ENCODE measurements at places on chromosomes 4 and X.

- DNase-seq: no peak
These were observed 344.9 kb downstream of the BCOR start for GRCh38 chrX:39752815-39753214.

DNA sequence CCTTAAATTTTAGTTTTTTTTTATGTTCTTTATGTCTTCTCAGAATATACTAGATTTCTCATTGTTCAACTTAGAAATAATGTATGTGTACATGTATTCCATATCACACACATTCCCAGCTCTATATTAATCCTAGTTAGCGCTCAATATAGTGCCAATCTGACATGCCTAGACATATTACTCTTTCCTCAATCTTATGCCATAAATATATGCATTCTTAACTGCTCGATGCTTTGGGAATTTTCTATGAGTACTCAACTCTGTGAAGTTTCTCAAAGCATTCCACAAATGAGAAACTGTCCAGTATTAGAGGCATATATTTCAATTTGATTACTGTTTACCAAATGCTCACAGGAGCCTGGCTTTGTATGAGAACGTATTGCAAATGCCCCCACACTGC lies 231.2 kb upstream of the VEGFC start:
- no peak for DNase-seq

DNA sequence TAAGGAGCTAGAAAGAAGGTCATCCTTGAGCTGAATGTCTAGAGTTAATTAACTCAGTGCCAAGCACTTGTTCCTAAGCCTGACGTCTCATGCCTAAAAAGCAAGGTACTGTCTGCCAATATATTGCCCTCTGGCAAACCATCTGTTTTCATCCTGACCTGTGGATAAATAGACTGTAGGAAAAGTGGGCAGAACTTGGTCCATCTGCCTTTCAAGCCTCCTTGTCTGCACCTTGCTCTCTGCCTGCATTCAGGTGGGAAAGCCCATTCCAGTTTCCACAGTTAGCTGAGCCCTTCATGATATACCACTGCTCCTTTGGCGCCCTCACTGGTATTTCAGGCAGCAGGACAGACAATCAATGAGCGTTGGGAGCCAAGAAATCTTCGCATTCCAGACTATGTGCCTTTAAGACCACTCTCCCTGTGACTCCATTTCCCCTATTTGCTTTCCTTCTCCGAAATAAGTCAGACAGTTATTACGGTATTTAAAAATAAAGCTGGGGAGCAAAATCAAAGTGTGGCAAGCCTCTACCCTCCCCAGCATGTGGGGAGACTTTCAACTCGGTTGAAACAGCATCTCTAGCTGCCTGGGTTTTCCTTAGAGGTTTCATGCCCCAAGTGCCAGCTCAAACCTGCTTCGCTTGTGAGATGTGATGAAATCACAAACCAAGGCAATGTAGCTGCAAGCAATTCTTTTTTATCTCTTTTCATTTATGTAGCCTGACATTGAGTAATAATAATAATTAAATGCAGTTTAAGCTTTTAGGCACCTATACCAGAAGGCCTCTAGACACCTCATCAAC lies 2.5 kb upstream of the CCDC149 start:
- DNase-seq: no peak

DNA sequence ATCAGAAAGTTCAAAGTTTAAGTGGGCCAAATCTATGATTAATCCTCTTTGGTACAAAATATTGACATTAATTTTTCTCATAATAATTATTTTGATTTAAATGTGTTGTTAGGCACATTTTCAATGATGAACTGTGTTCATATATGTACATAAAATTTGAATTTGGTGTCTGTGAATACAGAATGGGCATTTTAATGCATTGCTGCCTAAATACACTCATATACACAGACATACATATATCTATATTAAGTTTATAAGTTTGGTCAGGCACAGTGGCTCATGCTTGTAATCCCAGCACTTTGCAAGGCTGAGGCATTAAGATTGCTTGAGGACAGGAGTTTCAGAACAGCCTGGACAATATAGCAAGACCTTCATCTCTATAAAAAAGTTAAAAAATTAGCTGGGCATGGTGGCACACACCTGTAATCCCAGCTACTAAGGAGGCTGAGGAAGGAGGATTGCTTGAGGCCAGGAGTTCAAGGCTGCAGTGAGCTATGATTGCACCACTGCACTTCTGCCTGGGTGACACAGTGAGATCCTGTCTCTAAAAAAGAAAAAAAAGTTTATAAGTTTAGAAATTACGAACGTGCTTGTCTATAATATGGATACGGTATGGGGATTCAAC lies 12.3 kb upstream of the BMP2K start:
- no peak for DNase-seq

All from bone marrow (tissue), 2 donors.